ENCODE measurements at places on chromosomes 2 and 18.

GRCh38 chr2:147352264-147353071 is 492.4 kb upstream of the ACVR2A start:
- DNase-seq: no peak

DNA sequence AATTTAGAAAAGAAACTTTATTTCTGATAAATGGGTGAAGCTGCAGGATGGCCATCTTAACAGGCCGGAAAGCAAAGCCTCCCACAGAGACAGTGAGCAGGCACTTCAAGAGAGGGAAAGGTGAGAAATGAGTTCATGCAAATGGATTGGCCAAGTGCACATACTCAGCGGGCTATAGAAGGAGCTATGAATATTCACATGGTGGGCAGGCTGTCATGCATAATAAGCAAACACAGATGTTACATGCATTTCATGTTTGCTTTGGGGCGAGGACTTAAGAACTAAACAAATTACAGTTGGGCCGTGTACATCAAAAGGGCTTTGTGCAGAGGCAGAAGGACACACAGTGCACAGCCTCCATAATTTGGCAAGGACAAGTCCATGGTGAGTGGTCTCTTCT is 69.8 kb upstream of the MAL start:
- no peak for DNase-seq

DNA sequence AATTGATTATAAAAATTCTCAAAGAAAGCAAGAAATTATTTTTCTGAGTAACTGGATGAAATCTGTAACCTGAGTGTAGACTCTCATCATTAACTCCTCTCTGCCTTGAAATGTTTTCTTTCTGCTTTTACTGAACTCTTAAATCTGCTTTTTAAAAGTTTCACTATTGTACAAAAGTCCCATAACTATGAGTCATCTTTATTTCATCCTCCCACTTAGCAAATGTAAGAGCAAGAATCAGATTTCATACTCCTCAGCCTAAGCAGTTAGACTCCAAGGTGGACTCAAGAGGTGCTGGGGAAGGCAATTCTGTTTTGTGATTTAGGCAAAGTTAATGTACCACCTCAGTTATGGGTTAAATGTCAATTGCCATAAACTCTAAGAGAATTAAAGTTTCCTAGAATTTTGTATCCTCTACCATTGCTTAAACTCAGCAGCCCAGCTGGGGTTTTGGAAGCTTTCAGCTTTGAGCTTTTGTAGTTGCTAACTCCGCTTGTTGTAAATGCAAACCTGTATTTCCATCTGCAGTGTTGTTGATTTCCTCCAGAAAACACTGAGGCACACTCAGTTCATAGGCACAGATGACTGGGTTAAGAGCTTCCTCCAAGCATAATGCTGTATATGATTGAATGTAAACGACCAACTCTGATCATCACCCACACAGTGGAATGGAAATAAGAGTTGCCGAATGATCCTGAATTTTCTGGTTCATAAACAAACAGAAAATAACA is 268.8 kb downstream of the ARHGAP15 start:
- DNase-seq: no peak

DNA sequence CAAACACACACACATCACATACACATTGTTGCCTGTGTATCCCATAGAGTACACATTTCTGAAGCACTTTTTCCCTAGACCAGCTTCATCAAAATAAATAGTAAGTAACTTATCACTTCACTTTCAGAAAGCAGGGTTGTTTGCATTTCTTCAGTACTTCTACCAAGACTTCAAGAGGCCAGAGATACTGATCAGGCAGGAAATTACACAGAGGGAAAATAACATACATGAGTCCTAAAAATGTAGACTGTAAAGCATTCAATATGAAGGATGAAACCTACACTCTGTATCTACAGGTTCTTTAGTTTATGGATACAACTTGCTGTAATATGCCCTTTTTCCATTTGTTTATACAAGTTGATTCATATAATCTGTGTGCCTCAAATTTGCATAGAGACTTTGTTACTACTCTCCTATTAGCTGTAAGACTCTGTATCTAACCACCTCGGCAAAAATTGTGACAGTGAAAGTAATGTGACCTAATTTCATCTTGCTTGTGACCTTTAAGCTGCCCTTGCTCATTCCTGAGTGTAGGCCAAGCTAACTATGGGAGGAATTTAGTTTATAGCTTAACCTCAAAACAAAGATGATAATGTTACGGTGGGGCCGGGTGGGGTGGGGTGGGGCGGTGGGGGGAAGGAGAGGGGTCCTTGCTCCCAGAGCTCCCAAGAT is 228.9 kb upstream of the SPOPL start:
- DNase-seq: no peak

DNA sequence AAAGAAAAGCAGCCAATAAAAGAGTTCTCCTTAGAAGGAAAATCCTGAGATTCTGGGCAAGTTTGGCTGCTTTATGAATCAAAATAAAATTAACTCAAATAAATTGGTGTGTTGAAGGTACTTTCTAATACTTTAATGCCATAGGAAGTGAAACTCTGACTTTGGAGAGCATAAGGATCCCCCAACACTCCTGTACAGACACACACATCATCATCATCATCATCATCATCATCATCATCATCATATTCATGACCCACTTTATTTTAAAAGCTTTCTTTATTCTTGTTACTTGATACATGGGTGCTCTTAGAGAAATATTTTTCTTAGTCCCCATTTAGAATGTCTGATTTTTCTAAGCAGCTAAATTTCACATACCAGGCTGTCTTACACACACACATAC is 283.1 kb upstream of the CYRIA start:
- no peak for DNase-seq

DNA sequence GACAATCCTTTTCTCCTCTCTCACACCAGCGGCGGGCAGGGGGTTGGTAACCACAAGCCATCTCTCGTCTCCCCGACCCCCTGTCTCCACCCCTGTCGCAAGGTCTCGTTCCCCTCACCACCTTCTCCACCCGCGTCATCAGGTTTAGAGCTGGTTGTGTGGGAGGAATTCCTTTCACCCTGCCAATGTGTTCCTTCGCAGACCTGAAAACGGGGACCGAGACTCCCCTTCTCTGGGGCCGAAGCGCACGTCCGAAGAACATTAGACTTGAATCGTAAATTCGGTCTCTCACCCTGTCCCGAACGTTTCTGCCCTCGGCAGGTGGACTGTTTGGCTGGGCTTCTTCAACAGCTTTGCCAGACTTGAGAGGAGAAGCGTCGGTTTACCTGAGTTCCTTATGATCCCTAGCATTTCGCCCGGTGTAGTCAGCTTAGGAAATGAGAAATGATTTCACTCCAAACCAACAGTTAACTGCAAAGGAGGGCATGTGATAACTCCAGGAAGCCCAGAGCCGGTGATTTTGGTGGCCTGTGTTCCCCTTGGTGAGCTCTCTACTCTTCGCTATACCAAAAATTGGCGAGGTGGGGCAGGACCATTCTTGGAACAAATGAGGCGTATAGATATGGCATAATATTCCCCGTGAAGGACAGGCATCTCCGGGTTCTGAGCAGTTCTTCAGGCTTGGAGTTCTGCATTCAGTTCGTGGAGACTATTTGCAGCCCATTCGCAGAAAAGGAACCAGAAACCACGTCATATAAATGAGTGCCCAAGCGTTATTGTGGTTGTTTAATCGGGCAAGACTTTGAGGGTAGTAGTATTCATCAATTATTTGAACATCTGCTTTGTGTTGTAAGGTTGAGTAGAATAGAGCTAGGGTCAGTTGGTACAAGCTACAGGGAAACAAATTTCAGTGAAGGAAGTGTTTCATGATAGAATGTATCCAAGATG is 694 bp downstream of the CFAP36 start:
- DNase-seq: peak; percentile 48

DNA sequence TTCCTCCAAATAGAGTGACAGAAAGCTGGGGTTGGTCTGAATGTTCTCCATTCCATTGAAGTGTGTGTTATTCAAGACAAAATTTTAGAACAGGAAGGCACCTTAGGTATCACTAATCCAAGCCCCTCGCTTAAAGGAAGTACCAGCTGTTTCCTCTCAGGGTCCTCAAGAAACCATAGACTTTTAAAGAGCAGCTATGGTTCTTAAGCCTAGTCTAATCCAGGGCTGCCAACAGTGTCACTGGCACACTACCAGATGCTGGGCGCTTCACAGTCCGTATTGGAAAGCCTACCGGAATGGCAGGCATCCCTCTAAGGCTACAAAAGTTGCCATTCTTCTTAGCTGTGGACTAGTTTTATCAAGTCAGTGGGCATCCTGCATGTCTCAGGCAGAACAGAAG is 1.9 kb downstream of the NEMP2 start:
- no peak for DNase-seq

- DNase-seq: no peak
These were observed 39.2 kb downstream of the NDC80 start for GRCh38 chr18:2610549-2610948.

DNA sequence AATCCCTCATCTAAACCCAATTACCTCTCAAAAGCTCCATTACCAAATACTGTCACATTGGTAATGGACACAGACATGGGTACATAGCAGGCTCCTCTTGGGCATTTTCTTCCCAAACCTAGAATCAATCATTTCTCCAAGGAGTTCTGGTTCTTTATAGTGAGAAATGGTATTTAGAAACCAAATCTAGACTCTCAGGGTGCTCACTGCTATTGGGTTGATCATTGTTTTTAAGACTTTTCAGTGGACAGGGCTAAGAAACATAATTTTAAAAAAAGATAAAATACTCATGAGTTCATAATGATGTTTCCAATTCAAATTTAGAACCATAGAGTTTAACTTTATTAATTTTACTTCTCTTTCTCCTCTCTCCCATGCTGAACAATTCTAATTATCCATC is 9.4 kb upstream of the GLI2 start:
- no peak for DNase-seq

DNA sequence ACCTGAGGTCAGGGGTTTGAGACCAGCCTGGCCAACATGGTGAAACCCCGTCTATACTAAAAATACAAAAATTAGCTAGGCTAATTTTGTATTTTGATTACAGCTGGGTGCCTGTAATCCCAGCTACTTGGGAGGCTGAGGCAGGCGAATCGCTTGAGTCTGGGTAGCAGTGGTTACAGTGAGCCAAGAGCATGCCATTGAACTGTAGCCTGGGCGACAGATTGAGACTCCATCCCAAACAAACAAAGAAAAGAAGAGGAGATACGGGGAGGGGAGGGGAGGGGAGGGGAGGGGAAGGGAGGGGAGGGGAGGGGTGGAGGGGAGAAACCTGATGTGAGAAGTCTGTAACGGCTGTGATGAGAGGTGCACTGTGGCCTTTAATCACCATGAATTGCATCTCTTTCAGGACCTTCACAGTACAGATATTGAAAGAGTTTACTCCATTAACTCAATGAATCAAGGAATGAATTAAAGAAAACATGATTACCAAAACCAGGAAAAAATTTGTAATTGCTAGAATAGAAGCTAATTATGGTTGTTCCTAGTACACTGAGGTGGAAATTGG is 135.3 kb downstream of the CALCRL start:
- no peak for DNase-seq

DNA sequence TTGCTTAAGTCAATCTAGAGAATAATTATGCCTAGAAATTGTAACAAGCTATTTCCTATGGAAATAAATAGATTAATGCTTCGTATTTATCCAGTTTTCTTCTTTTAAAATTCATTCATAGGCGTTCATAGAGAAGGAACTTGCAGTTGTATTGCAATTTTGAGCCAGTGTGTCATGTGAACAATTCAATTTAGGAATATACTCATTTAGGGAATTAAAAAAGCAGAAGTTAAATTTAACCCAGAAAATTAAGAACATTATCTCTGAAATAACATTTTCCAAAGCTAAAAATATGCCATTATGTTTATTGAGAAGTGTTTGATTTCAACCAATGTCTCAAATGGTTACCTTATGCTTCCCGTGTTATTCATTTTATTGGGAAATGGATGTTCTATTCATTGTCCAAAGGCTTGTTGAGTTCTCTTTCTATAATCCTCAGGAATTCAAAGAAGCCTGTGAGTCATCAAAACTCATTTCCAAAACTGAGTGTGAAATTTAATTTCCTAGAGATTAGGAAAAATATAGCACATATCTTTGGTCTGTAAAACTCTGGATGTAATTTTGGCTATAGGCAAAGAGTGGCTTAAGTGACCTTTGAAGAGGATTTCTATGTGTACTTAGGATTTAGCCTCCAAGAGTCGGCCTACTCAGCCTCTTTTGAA is 99.7 kb downstream of the SLC8A1 start:
- no peak for DNase-seq

GRCh38 chr2:102130647-102130991 is 11.9 kb upstream of the IL1R1 start:
- no peak for DNase-seq

- no peak for DNase-seq
These were observed 1.5 kb downstream of the FHOD3 start for GRCh38 chr18:36299015-36299414.

DNA sequence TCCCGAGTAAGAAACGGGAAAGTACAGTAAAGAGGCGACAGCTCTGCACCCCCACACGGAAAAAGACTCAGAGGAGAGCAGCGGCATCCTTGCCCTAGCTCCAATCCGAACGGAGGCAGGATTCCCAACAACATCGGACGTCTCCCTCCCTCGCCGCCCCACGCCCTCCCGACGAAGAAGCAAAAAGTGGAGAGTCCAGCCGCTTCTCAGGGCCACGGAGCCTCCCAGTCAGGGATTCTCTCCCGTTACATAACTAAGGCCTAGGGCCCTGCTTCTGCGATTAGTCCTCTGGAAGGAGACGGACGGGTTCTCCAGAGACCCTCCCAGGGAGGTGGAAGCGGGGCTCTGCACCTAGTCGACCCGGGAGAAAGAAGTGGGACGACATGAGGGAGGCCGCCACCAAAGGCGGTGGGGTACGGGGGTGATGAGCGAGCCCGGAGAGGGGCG is 587 bp downstream of the SUMO1 start:
- DNase-seq: no peak

DNA sequence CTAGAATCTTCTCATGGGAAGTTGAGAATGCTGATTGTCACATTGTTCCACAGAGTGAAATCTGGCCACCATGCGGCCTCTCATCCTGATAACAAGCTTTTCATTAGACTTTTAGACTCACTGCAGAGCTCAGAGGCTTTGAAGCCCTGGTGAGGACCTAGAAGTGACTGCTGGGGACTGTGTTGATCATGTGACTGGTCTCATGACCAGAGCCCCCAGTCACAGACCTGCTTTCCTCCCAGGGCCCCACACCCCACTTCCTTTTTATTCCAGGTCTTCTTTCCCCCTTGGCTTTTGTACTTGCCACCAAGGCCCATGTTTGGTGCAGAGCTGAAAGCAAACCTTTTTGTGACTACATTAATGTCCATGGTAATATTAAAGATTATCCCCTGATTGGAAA is 45.2 kb downstream of the PRKCE start:
- no peak for DNase-seq

- DNase-seq: no peak
These were observed 585.4 kb upstream of the ID2 start for GRCh38 chr2:8096484-8096883.

- DNase-seq: no peak
These were observed 304.7 kb upstream of the TMEFF2 start for GRCh38 chr2:192499476-192499875.

GRCh38 chr18:53457068-53457467 is 767.4 kb downstream of the MBD2 start:
- DNase-seq: no peak

Data from CD4-positive, alpha-beta T cell treated with Interleukin-12 subunit alpha and Interleukin-12 subunit beta, for 1 hour (primary cell).